ENCODE measurements at places on chromosomes 3 and 15. TPM values are rescaled to one million over a fixed set of nuclear protein-coding genes. Genes with fewer than 3 reads are reported as not detected.

- no peak for DNase-seq
Observed at GRCh38 chr15:69513450-69513960, 60.9 kb downstream of the RPLP1 start.

DNA sequence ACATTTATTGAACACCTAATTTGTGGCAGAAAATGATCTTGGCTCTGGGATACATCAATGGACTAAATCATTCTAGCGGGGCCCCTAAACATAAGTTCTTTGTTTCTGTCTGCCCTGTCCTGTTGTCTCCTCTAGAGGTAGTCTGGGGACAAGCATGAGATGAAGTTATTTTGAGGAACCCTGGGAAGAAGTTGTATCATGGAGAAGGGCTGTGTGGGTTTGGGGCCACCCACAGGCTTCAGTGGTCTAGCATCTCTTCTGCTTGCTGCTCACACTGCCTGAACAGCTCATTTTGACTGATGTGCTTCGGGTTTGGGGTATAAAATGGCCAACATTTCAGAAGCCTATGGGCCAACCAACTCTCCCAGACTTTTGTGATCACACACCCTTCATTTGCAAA lies 50.3 kb upstream of the OSBPL11 start:
- DNase-seq: no peak

The WDR72 gene
- not detected for total RNA-seq

The EHHADH gene
- 2.2 TPM for total RNA-seq

DNA sequence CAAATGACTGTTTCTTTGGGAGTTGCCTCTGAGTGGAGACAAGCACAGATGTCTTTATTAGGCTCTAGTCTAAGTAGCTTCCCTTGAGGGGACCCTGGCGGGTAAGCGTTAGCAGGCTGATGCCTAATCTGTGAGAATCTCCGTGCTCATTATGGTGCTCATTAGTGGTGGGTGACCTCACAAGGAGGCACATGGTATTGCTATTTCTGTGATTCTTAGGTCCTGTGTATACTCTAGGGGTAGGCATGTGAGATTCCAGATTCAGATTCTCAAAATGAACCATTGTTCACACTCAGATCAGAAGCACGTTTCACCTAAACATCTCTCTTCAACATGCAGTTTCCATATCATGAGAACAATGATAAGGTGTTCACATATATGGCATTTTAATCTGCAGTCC lies 809.7 kb downstream of the NR2F2 start:
- no peak for DNase-seq

The PLAAT1 gene
- total RNA-seq: not detected

DNA sequence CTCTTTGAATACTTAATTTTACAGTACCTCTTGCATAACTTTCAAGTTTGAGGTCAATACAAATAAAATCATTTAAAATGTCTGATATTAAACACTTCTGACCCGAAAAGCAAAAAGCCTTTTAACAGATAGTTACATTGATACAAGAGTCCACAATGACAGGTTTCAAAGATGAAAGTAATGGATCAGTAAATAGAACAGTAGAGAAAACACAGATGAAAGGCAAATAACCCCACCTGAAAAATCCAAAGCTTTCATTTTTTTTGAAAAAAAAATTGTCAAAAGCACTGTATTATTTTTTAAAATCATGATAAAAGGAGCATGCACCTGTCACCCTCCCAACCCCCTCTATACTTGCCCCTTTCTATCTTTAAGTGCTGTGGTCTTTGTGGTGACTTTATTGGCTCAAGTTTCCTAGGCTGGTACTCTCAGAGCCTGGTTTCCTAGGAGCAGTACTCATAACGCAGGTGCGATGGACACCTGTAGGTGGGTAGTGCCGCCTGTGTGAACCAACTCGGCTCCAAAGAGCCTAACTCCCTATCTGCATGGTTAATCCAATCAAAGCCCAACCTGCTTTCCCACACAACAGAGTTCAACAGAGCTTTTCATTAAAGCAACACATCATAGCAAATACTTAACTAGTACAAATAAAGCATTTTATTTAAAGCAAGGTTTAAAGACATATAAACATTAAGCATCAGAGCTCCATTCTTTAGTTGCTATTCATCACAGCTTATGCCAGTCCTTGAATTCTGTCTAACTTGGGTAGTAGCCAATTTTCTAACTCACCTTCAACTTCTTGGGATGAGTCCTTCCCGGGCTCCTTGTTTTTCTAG lies 32.2 kb downstream of the LIPC start:
- no peak for DNase-seq

DNA sequence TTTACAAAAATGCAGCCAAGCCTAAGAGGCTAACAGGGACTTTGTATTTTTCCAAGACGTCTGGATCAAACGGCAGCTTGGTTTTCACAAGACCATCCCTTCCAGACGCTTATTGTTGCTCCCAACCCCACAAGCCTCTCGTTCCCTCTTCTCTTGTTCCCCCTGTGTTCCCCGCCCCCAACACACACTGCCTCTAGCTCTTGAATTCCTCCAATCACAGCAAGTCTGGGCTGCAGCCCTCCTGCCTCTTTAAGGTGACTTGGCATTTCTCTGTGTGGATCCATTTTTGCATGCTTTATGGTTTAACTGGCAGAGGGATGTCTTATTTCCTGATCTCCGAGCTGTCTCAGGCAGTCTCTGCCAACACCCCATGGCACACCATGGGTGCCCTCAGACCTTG lies 182.2 kb downstream of the ABHD5 start:
- DNase-seq: no peak

The CCK gene
- not detected for total RNA-seq

The TMEM40 gene
- total RNA-seq: not detected

- DNase-seq: no peak
Observed at GRCh38 chr3:28347374-28348264, 902 bp upstream of the ZCWPW2 start.

DNA sequence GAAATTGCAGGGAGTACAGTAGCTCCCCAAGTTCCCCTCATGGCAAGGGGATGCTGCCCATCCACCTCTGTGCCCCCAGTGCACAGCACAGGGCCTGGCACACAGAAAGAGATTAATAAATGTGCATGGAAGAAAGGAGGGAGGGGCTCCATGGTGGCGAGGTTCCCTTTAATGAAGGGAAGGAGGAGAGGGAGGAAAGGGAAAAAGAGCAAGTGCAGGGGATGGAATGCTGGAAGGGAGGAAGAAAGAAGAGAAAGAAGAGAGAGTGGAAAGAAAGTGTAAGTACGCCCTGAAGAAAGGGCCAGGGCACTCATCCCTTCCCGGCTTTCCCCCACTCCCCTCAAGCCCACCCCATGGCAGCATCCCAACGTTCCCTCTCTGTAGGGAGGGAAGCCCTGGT lies 1.5 kb upstream of the VIPR1 start:
- DNase-seq: no peak

The TLR9 gene
- 0.22 TPM for total RNA-seq

The DLG1 gene
- 51.2 TPM for total RNA-seq

DNA sequence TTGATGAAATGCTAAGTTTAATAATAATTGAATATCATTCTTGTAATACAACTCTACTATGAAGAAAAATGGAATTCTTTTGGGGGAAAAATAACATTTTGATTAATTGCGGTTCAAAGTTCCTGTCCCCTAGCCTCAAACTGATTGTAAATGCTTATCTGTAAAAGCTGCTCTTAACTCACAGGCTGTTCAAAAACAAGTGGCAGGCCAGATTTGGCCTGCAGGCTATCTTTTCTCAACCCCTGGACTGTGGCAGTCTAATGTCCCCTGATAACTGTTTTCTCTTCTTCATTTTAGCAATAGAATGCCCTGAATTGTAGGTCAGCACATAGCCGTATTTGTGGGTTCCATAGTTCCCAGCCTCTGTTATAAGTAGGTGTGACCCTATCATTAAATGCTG lies 23.5 kb upstream of the SAMMSON start:
- no peak for DNase-seq

DNA sequence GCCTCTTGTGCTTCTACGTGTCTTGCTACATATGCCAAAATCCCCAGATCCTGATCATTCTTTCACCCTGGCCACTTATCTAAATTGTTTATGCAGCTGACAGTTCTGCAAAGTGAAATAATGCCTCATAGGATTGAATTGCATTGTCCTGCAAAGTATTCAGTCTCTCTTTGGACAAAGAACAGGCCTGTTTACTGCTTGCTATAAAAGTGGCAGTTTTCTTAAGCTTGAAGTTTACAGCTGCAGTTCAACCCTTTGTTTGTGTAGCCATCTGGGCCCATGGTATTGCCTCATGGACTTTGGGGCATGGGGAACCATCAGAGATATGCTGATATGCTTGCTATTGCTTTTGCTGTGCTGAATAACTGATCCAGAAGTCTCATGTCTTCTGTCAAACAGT lies 523.2 kb downstream of the OTOL1 start:
- DNase-seq: no peak

DNA sequence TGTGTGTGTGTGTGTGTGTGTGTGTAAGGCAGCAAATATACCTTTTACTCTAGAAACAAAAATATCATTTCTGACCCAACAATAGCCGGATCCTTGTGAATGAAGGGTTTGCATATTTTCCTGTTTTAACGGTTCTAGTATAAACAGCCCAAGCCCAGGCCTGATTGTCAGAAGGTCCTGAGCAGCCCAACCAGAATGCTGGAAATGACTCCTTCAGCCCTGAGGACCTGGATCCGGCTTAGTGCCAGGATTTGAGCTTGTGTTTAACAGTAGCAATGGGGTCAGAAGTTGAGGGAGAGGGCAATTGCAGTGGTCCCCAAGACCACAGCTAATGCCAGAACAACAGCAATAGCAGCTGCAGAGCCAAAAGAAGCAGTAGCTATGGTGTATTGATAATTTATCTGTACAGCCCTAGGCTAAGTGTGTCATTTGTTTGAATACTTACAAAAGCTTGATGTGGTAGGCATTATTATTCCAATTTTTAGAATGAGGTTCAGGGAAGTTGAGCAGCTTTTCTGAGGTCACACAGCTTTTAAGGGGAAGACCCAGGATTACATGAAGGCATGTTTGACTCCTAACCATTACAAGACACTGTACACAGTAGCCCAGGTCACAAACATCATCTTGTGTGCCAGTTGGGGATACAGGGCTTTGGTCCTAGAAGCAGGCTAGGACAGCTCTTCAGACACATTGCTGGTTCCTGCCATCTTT lies 12.8 kb downstream of the FOXL2 start:
- no peak for DNase-seq

The PLSCR5 gene
- total RNA-seq: not detected

- DNase-seq: no peak
Observed at GRCh38 chr3:121477589-121477988, 68.2 kb downstream of the POLQ start.

DNA sequence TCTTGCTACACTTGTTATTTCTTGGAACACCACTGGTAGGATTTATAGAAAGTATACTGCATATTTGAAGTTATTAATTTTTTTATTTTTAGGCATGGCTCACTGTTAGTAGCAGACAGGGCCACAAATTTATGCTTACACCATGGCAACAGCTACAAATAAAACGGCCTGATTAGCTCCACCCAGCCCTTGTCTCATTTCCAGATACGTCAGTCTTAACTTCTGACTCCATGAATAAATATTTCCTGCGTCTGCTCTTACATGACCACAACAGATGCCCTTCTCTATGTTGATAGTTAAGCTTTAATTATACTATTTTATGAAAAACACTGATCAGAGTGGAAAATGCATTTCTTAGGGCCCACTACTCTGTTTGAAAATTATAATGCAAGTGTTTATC lies 62.3 kb upstream of the CPOX start:
- DNase-seq: no peak

The LIPC gene
- 0.28 TPM for total RNA-seq

- no peak for DNase-seq
Observed at GRCh38 chr15:41207687-41208448, 22.7 kb downstream of the EXD1 start.

- DNase-seq: no peak
Observed at GRCh38 chr3:116405231-116405630, 40.1 kb downstream of the LSAMP start.

The CDC25A gene
- 58.8 TPM for total RNA-seq

DNA sequence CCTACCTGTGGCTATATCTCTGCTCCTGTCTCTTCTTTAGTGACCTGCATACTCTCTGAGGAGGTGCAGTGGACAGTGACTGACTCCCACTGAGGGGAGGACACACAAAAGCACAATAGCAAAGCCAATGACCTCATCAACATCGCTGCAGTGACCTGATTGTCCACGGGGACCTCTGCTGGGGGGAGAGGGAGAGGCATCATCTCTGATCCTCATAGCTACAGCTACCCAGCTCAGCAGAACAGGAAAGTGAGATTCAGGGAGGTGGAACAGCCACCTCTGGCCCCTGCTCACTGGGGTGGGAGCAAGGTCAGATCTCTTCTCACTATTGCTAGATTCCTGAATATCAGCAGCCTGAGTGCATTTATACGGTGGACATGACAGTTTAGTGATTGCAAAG lies 179.2 kb downstream of the ATP10A start:
- no peak for DNase-seq

The RAD51 gene
- total RNA-seq: 54.3 TPM

The PIF1 gene
- total RNA-seq: 14.6 TPM

Measured in CD8-positive, alpha-beta memory T cell (primary cell).